ENCODE measurements at places on chromosomes 2 and 18.

DNA sequence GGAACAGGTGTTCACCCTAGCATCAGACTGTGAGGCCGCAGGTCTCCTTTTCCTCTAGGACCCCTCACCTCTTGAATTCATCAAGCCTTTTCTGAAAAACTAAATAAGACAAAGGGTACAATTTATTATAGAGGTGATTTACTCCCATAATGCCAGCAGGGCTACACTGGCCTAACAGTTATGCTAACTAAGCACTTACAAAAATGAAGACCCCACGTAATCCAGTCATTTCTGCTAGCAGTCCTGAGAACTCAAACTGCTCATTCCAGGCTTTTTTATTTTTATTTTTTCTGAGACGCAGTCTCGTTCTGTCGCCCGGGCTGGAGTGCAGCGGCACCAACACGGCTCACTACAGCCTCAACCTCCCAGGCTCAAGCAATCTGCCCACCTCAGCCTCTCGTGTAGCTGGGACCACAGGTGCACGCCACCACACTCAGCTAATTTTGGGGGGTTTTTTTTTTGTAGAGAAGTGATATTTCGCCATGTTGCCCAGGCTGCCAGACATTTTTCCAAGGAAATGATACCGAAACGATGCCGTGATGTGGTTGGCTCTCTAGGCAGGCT, 14.2 kb downstream of the CAPG start:
- DNase-seq: no peak

GRCh38 chr2:73697606-73698005, 39.5 kb downstream of the TPRKB start:
- DNase-seq: no peak

DNA sequence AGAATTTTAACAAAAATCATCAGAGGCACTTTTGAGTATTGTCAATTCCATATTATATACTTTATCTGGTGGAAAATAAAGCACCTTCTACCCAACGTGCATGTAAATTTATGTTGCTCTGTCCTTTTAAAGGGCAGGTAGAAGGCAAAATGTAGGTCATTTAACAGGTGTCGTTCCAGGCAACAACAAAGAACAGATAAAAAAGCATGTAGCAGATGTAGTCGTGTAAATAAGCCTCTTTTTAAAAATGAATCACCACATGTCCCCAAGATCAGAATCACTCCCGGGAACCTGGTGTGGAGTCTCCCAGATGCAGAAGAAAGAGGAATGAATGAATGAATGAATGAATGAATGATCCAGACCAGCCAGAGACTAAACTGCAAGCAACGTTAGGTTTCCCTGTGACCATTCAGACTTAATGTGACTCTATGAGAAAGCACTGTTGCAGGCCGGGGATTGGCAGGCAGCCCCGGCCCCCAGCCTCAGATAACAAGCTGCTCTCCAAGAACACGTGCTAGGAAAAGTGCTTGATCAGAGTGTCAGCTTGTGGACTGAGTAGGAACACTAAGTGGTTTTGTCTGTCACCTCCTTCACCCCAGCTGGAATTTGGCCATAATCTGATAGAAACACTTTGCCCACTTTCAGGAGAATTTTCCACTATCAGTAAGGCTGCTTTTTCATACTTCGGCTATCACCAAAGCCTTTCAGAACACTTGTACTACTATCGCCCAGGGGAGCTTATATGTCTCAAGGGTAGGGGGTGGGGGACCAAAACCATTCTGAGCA, 100.6 kb downstream of the CDK15 start:
- DNase-seq: no peak

DNA sequence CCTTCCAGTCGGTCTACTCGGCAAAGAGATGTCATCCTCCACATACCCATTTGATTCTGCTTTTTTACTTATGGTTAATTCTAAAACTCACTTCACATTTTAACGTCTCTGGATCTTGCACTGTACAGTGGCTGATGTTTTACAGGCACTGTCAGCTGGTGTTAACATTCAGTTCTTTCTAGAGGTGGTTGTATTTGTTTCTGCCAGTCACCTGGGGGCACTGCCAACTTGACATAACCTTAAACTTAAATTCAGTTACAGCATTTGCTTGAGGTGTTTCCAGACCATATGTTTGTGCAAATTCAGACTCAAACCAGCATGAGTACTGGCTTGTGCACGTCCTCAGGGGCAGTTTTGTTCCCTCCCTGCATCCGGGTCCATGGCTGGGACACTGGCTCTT, 5.3 kb upstream of the TMEM185B start:
- DNase-seq: no peak

DNA sequence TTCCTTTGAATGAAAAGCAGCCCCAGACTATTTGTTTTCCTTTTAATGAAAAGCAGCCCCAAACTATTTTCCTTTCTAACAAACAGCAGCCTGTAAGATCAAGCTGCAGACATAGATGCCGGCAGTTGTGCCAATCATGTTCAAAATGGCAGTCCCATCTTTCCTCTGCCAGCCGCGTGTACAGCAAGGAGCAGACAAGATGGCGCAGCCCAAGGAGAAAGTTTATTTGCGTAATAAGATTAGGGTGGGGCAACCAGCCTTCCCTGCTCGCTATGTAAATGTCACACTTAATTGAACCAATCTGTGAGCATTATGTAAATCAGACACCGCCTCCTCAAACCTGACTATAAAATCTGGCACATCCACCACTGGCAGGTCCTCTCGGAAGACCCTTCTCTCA, 226.0 kb downstream of the TGIF1 start:
- no peak for DNase-seq

GRCh38 chr2:172465417-172466334, 38.3 kb downstream of the ITGA6 start:
- DNase-seq: peak; percentile 51

DNA sequence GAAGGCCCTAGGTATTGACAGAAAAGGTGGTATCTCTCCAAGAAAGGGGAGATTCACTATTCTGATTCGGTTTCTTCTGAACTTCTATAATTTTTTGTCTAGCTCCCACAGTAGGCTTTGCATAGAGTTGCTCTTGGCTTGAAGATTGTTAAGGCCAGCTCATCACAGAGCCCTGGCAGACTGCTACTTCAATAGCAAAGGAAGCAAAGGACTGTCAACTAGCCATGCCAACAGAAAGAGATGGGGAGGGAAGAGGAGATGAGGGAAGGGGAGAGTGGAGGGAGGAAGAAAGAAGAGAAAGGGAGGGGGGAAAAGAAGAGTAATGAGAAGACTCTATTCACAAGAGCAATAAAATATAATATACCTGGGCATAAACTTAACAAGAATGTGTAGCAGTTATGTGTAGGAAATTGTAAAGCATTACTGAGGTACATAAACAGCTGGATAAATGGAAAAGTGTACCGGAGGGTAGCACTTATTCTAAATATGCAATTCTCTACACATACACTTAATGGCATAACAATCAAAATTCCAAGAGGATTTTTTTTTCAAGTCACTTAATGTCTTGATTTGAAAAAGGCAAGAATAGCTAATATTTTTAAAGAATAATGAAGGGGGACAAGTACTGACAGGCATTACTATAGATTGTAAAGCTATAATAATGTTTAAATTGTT, 102.5 kb downstream of the LOXHD1 start:
- DNase-seq: no peak

DNA sequence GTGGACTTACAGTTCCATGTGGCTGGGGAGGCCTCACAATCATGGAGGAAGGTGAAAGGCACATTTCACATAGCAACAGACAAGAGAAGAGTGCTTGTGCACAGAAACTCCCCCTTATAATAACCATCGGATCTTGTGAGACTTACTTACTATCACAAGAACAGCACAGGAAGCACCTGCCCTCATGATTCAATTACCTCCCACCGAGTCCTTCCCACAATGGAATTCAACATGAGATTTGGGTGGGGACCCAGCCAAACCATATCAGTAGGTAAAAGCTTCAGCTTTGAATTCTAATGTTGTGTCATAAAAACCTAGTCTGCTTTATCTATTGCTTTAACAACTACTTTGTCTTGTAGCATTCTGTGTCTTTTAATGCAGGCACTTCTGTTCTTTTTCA, 140.4 kb upstream of the PIK3C3 start:
- DNase-seq: no peak

Measured in neuronal stem cell (in vitro differentiated cells).